Non-pigmented ciliary epithelial cell (primary cell): ENCODE measurements at places on chromosomes 7 and 10.

DNA sequence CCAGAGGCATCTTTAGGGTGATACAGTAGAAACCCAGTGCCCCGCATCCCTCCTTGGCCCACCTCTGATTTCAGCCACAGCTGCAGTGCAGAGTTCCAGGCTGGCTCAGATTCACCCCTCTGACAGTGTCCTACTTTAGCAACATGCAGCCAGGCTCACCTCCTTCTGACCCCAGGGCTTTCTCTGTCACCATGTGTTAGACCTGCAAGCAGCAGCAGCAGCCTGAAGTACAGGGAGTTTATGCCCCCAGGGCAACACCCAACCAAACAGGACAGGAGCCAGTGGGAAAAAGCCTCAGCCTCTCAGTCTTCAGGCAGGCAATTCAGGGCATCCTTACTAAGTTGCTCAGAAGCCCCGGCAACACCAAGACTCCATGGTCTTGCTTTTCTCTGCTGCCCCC, 109.0 kb upstream of the PLXNA4 start:
- no peak for DNase-seq

DNA sequence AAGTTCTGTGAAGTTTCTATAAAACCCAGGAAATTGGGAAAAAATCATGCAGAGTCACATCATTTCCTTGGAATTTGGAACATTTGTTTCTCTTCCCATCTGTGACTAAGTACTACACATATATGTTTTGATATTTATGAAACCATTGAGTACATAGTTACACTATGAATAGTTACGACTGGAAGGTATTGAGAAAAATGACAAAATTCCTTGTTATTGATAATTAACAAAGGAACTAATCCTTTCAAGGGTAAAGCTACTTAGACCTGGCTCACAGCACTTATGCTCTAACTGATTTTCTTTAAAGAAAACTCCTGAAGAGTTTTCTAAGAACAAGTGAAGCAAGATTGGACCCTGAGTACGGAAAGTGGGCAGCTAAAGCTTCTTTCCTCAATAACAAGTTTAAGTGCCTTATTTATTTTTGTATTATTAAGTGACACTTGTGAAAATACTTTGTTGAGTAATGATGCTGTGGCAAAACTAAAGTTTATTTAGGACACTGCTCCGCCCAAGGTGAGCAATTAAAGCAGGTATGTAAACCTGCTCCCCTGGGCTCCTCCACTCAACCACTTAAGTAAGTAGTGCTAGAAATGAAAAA, 12.0 kb upstream of the GLCCI1 start:
- DNase-seq = peak; percentile 60

DNA sequence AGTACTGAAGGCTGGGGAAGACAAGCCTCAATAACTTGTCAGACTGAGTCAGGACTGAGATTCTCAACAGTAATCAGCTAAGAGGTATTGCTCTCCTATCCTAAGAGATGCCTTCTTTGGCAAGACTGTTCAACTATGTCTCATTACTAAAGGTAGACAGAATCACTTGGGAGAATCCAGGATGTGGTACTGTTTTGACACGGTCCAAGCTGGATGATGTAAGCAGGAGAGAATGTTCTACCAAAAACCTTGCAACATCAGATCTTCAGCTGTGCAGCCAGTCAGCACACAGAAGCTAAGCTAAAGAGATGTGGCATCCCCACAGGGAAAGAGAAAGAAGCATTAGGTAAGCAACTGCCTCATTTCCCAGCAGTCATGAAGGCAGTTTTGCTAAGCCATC, 391.4 kb downstream of the NRG3 start:
- DNase-seq = peak; percentile 28

DNA sequence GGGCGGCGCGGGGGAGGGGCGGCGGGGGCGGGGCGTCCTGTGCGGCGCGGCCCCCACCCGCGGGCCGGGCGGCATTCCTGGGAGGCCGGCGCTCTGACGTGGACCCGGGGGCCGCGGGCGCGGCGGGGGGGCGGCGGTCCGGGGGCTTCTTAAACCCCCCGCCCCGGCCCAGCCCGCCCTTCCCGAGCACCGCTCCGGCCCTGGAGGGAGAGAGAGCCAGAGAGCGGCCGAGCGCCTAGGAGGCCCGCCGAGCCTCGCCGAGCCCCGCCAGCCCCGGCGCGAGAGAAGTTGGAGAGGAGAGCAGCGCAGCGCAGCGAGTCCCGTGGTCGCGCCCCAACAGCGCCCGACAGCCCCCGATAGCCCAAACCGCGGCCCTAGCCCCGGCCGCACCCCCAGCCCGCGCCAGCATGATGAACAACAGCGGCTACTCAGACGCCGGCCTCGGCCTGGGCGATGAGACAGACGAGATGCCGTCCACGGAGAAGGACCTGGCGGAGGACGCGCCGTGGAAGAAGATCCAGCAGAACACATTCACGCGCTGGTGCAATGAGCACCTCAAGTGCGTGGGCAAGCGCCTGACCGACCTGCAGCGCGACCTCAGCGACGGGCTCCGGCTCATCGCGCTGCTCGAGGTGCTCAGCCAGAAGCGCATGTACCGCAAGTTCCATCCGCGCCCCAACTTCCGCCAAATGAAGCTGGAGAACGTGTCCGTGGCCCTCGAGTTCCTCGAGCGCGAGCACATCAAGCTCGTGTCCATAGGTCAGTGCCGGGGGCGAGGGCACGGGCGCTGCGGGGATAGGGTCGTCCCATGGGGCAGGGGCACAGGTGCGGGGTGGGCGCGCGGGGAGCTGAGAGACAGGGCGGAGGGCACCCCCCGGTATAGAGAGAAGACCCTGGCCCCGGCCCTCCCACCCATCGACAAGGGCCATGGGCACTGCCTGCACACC, at the start of gene FLNC:
Gene FLNC, plus strand, starts transcription at position 176 of the 947 bp plus-strand sequence. Its CDS starts 232 bp downstream, at position 408.
- no peak for DNase-seq

DNA sequence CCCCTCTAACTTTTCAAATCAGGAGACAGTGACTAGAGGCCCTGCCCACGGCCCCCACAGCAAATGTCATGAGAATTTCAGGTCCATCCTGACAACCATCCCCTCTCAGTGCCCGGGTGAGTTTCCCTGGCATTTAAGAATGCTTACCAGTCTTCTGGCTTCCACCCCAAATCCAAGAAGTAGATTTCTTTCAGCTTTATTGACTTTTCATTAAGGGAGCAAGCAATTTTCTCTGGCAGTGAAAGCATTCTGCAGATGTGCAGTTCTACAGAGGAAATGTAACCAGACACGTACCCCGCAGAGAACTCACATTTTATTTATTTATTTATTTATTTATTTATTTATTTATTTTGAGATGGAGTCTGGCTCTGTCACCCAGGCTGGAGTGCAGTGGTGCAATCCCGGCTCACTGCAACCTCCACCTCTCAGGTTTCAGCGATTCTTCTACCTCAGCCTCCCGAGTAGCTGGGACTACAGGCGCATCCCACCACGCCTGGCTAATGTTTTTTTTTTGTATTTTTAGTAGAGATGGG, 120.9 kb upstream of the KCTD7 start:
- DNase-seq = no peak
